ENCODE measurements at places on chromosomes 3 and 15. TPM values are rescaled to one million over a fixed set of nuclear protein-coding genes. Genes with fewer than 3 reads are reported as not detected.

SUCNR1 gene
- not detected for total RNA-seq

GPR149 gene
- not detected for total RNA-seq

HHATL gene
- not detected for total RNA-seq

DPPA2 gene
- not detected for total RNA-seq

SLC15A2 gene
- total RNA-seq = 0.17 TPM

OIP5 gene
- total RNA-seq = 21.3 TPM

ADPRH gene
- total RNA-seq = 2.0 TPM

SAMD7 gene
- total RNA-seq = not detected

GOLGA8G gene
- not detected for total RNA-seq

NPAP1 gene
- not detected for total RNA-seq

NRG4 gene
- total RNA-seq = not detected

SPSB4 gene
- total RNA-seq = not detected

EPHB1 gene
- total RNA-seq = 1.5 TPM

CCR8 gene
- not detected for total RNA-seq

RBPMS2 gene
- 0.59 TPM for total RNA-seq

SLC24A5 gene
- total RNA-seq = not detected

ITPKA gene
- total RNA-seq = 15.6 TPM

GOLGA8R gene
- total RNA-seq = 0.30 TPM

GHSR gene
- not detected for total RNA-seq

FEZF2 gene
- total RNA-seq = not detected

SLC27A2 gene
- 0.50 TPM for total RNA-seq

EFHB gene
- total RNA-seq = not detected

THAP10 gene
- total RNA-seq = 7.1 TPM
